Fibroblast of lung (primary cell): ENCODE measurements at places on chromosomes 4 and X. TPM values are rescaled to one million over a fixed set of nuclear protein-coding genes. Genes with fewer than 3 reads are reported as not detected.

DNA sequence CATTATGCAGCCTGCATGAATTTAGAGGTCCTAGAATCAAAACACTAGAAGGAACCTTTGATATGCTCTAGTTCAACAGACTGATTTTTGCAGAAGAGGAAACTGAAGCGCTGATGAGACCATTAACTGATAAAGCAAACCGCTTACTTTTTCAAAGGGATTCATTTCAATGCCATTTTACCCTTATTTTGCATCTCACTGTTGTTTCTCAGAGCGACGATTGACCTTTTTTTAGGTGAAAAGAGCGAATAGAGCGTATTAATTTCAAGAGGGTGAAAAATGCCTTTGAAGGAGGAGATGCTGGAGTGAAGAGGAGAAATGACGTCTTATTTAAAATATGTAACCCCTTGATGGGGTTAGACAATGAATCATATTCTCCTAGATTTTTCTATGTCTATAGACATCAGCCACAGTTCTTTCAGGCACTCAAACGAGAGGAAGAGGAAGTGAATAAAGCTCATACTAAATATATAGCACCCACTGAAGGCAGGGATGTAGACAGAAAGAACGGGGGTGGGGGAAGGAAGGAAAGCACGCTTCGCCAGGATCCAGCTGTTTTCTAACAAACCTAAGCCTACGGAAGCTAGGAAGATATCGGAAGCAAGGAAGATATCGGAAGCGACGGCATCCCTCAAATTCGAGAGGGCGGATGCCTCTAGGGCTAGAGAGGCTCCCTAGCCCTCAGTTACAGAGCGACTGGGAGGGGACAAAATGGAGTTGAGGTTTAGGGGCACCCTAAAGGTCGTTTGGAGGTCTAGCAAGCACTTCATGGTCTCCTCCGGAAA lies 848 bp downstream of the ACSL4 start:
- peak; percentile 72 for DNase-seq

DNA sequence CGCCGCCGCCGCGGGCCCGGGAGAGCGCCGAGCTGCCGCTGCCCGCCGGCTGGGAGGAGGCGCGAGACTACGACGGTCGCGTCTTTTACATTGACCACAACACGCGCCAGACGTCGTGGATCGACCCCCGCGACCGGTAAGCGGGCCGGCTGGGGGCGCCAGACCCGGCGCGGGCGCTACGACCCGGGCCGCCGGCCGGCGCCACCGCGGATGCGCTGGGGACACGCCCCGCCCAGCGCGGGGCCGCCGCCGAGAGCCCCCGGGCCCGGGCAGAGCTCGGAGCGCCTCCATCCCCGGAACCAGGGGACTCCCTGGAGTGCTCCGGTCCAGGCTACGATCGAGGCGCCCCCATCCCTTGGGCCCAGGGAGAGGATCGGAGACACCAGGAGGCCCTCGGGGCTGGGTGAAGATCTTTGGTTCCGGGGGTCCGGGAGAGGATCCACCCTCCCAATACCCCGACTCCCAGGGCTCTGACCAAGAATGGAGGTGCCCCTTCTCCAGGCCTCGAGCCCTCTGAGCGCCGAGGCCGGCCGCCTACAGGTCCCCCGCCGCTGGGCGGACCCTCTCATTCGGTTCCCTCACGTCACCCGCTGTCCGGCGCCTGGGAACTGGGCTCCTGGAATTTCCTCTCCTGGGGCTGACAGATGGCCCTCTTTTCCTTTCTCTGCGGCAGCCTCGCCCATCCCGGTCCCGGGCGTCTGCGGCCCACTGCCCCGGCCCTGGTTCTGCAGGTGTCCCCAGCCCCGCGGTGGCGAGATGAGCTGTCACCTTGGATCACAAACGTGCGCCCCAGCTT lies 48.8 kb downstream of the CLDN34 start:
- peak; percentile 44 for DNase-seq

The G6PD gene
- 52.1 and 86.2 TPM in 2 replicates for total RNA-seq

DNA sequence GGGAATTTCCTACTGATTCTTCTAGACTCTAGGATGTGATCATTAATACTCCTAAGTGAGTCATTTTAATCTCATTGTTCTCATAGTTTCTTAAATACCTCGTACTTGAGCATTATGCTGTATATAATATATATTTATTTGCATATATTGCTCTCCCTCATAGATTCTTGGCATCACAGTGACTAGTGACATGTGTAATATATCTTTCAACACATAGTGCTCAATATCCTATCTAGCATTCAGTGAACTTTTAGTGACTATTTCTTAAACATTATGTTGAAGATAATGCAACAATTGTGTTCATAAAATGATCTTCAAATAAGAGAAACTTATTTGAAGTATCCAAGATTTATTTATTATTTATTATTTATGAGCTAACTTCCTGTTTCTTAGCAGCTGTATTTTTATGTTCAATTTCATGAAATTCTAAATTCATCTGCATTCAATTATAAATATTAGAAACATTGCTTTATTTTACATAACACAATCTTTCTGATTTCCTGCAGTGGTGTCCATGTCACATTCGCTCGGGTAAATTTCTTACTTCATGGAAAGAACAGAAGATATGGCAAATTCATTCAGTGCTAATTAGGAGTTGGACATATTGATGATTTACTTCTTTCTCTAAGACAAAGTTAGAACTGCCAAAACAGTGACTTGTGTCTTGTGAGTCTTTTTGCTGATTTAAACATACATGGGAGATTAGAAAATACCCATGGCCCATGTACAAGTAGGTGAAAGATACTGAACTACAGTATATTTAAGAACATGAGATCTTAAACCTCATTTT lies 1095.5 kb upstream of the IGFBP7 start:
- no peak for DNase-seq

- no peak for DNase-seq
Measured at GRCh38 chrX:150514462-150514861, 54.0 kb upstream of the MTM1 start.

DNA sequence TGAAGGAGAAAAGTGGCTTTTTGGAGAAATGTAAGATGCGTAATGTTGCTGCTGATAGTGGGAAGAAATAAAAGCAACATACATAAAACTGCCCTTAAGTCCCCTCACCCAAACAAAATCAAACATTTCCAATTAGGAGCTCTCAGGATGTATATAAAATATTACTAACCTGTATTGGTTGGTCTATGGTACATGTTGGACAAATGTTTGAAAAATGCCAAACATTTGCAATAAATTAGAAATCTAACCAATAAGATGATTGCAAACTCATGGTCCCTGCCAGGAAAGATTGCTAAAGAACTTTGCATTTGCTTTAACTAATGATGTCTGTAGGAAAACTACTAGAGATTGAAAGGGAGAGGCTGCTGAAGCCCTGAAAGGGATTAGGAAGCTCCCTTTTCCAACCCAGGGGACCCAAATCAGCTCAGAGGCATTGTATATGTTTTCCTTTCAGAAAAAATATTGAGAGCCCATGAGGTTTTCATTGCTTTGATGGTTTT lies 1.8 kb downstream of the SFRP2 start:
- DNase-seq = no peak

The HSD17B13 gene
- total RNA-seq = under 0.01 and 0.17 TPM in 2 replicates

DNA sequence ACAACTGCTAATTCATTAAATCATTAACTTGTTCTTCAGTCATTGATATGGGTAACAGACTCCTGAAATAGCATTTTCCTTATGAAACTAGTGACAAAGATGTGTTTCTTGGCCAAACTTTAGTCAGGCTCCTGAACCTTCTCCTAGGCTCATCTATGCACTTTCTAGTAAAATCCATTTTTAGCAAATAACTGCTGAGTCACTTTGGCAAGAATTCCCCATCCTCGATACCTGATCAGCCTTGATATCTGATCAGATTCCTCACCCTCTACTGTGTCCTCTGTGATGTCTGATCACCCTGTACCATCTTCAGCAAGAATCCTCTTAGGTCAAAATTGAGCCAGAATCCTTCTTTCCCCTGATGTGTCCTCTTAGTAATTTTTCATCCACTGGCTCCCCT lies 161.2 kb upstream of the TAPT1 start:
- DNase-seq = no peak

The ENAM gene
- under 0.01 and 0.50 TPM in 2 replicates for total RNA-seq

DNA sequence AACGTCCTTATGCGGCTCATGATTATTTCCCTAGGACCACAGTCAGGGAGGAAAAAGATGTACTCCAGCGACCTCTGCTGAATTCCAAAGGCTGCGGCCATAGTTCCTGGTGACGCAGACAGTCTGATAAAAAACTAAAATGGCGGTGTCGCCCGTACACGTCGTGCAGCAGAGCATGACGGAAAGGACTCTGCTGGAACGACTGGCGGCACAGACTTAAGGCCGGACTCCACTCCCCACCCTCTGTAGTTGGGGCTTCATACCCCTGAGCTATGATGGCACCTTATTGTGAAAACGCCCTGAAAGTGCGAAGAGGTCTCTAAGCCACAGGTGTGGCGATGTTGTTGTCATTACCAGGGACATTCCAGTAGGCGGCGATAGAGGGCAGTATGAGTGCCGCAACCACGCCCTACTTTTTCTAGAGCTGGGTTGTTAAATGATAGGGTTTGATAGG lies 90.0 kb upstream of the EDA2R start:
- DNase-seq = peak; percentile 44

The ADGRG2 gene
- under 0.01 TPM in 2 replicates for total RNA-seq

GRCh38 chr4:176546975-176547374 lies 227.2 kb downstream of the SPCS3 start:
- DNase-seq = peak; percentile 87

GRCh38 chrX:55841962-55842752 lies 124.6 kb downstream of the RRAGB start:
- DNase-seq = no peak

DNA sequence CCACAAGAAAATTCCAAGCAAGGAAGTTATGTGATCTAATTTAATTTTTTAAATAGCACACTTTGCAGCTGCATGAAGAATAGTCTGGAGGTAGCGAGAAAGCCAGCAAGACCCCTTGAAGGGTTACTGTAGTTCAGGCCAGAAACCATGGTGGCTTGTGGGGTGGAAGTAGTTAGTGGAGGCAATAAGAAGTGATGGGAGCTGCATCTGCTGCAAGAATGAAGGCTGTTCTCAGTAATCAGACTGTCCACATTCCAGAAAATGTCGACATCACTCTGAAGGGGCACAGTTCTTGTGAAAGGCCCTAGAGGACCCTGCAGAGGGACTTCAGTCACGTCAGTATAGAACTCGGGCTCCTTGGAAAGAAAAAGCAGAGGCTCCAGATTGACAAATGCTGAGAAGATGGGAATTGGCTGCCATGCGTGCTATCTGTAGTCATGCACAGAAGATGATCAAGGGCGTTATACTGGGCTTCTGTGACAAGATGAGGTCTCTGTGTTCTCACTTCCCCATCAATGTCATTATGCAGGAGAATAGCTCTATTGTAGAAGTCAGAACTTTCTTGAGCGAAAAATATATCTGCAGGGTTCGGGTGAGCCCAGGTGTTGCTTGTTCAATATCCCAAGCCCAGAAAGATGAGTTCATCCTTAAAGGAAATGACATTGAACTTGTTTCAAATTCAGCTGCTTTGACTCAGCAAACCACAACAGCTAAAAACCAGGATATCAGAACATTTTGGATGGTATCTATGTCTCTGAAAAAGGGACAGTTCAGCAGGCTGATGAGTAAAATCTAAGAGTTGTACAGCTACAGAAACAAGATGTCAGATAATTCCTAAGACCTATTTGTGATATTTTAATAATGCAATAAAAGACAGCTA lies 254.2 kb downstream of the CBR4 start:
- no peak for DNase-seq

The PCDH7 gene
- total RNA-seq = 2.3 and 9.0 TPM in 2 replicates

- DNase-seq = no peak
Measured at GRCh38 chr4:40940317-40940741, 190.6 kb downstream of the NSUN7 start.

GRCh38 chr4:159608436-159608835 lies 505.6 kb downstream of the RAPGEF2 start:
- DNase-seq = no peak

- DNase-seq = peak; percentile 85
Measured at GRCh38 chr4:169270810-169271691, at the start of gene SH3RF1. SH3RF1 (minus strand) TSS chr4:169270956; CDS start chr4:169269212, 1,744 bp downstream.

The FGD1 gene
- total RNA-seq = 3.3 and 4.5 TPM in 2 replicates

The MRFAP1L1 gene
- 41.6 and 45.5 TPM in 2 replicates for total RNA-seq

DNA sequence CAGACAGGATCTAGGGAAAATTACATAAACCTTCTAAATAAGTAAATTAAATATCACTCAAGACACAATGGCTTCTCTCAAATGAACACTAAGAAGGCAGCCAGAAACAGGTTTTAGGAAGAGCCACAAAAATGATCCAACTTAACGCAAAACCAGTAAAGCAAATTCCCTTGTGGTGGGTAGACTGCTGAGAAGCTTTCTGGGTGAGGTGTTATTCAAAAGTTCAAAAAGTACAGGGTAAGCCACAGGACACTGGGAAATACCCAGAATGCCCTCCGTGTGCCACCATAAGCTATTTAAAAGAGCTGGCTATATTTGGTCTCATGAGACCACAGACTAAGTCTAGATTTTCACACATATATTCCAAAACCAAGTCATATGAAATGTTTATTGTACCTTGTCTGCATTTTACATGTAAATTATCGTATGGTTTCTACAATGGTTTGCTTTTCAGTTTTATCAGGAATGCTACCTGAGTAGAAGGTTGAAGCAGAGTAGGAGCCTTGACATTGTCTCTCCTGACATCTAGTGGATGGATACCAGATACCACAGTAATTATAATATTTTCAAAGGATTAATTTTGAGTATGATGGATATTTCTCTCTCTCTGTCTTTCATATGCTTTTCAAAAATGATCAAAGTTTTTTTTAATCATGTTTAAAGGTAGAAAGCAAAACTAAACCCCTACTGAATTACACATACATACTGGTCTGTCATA lies 109.3 kb upstream of the KLHL13 start:
- peak; percentile 34 for DNase-seq

- DNase-seq = no peak
Measured at GRCh38 chrX:3598046-3598605, 115.3 kb downstream of the PRKX start.

- no peak for DNase-seq
Measured at GRCh38 chr4:169092889-169093522, 83.0 kb upstream of the CBR4 start.

The COMMD8 gene
- 23.6 and 29.6 TPM in 2 replicates for total RNA-seq

- peak; percentile 56 for DNase-seq
Measured at GRCh38 chrX:134821370-134821769, 163.1 kb upstream of the PLAC1 start.

- DNase-seq = no peak
Measured at GRCh38 chr4:139978692-139979091, 175.3 kb downstream of the MAML3 start.

GRCh38 chr4:85218756-85219155 lies 252.3 kb upstream of the WDFY3 start:
- DNase-seq = no peak

The RELL1 gene
- total RNA-seq = 65.0 and 71.0 TPM in 2 replicates

DNA sequence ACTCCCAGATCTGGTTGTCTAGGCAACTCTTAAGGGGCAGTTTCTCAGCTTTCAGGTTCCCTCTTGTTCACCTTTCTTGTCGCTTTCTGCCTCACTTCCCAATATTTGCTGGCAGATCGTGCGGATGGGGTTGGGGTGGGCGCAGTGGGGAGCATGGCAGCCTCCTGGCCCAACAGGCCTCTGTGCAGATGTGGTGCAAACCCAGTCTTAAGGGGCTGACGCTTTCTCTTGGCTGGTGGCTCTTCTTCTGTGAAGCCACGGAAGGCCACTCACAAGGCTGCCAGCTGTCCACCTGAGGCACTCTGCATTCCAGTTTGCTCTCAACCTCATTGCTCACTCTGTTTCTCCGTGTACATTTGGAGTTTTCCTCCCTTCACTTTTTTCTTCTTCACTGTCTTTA lies 61.7 kb downstream of the NBDY start:
- no peak for DNase-seq
